Suppressor macrophage (primary cell): ENCODE measurements at places on chromosomes 6 and 20.

DNA sequence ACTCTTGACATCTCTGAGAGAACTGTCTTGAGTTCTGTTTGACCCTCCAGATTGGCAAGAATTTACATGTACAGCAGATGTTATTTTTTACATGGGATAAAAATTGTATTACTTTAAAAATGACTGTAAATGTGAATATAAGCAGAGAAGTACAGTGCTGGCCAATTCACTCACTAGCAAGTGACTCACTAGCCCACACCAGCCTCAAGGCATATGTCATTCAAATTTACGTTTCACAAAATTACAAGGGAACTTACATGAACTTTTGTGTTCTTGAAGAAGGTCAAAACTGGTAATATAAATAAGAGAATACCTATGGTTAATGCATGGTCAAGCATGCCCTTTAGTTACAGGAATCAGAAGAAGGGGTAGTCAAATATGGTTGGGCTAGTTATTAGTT lies 54.0 kb upstream of the HMGCLL1 start:
- DNase-seq: no peak

GRCh38 chr6:111837641-111838500 lies 35.4 kb downstream of the FYN start:
- DNase-seq: no peak

DNA sequence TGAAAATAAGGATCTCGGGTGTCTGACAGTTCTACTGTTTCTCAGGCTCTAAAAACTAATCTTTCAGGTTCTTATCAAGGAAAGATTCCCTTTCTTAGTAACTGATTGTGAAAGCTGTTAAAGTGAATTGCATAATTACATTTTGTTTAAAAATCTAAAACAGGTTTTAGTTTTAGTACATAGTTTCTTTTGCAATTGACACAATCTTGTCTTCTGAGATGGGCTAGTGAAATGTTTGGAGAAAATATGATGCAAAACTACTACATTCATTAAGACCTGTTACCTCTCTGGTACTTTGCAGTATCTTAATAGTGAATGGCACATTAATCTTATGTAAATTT lies 298.4 kb downstream of the UTRN start:
- DNase-seq: no peak

DNA sequence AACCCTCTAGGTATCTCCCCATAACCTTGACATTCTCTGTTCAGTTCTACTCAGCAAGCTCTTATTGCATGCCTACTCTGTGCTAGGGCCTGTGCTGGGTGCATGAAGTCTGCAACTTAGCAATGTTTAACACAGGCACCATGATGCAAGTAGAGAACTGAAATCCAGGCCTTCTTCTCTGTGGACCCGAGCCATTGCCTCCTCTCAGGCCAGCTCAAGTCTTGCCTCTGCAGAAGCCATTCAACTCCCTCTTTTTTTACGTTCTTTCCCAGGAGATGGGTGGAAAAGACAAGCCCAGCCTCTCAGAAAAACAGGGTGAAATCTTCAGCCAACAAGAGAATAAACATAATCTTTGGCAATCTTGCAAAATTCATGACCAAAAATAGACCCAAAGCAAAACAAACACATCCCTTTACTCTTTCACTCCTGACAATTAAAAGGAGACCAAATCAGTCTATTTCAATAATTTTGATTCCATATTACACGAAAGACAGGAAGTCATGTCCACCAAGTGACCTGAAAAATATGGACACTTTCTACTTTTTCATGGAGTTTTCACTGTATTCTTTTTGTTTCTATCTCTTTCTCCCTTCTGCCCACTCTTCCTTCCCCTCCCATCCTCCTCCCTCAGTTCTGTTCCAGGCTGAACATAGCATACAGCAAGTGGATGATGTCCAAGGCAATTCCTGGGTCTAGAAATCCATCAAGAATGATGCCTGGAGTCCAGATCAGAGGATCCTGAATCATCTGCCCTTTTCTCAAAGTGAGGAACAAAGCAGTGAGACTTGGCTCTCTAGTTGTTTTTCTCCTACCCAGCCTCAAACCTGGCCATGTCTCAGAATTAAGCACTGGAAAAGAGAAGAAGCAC lies 45.4 kb upstream of the MOCS1 start:
- no peak for DNase-seq
